ENCODE measurements at places on chromosomes 7 and 10.
A peak's percentile ranks its signal among the peaks of the same experiment; 100 is the strongest.

DNA sequence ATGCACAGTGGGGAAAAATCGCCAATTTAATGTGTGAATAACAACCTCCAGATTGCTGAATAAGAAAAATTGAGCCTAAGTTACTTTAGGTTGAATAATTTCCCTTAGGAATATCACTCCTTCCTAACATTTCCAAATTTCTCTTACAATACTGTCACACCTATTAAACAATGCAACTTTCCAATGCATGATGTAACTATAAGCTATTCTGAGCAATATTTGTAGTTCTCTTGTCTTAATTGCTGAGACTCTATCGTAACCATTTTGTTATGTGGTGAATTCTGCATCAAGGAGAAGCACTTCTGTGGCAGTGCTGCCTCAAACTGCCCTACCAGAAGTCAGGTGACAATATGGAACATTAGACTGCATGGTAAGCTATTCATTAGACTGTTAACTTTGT lies 386.7 kb upstream of the LRRN3 start:
- no peak for DNase-seq

- no peak for DNase-seq
Observed at GRCh38 chr7:113915956-113916355, 2.9 kb downstream of the PPP1R3A start.

DNA sequence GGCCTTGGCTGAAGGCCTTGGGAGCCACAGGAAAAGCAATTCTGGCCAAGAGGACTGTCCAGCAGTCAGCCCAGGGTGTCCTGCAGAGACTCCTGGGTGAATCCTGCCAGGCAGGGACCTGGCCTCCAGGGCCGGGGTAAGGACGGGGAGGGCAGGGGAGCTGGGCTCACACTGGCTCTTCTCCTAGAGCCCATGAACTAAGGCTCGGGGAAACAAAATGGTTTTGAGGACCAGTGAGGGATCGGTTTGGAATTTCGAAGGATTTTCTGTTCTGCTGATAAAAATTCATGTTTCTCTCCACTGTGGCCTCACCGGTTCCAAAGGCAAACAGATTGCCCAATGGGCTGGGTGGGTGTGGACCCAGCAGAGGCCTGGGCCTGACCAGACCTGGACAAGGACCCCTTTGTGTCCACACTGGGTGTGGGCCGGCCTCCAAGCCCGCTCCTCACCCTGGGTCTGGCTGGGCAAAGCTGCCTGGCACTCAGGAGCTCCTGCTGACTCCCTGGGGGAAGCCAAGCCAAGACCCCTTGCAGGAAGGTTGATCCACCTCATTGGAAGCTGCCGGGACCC lies 27.3 kb downstream of the FAM20C start:
- DNase-seq = no peak

GRCh38 chr7:130344271-130344866 lies at the start of gene CPA5:
Gene CPA5, plus strand, starts transcription at chr7:130344816. Its CDS starts 1,670 bp downstream, at chr7:130346486.
- no peak for DNase-seq

GRCh38 chr10:73932620-73933112 lies 21.7 kb downstream of the PLAU start:
- no peak for DNase-seq

DNA sequence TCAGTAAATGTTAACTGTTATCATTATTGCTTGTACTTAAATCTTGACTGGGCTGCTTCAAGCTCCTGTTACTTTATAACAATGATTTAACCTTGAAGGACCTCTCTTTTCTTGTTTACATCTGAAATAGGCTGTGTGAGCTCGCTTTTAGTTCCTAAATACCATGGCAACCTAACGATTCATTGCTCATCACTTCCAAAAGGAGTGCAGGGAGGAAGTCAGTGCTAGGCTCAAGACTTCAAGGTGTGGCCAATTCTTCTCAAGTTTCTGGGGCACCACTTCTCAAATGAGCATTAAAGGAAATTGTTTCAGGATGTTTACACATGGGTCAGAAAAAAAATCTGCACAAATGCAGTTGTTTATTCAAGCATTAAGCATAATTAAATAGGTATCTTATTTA lies 284.2 kb downstream of the MTERF1 start:
- DNase-seq = no peak

GRCh38 chr10:90222372-90222771 lies 521.0 kb downstream of the KIF20B start:
- no peak for DNase-seq

- no peak for DNase-seq
Observed at GRCh38 chr7:51297986-51298385, 18.6 kb downstream of the COBL start.

DNA sequence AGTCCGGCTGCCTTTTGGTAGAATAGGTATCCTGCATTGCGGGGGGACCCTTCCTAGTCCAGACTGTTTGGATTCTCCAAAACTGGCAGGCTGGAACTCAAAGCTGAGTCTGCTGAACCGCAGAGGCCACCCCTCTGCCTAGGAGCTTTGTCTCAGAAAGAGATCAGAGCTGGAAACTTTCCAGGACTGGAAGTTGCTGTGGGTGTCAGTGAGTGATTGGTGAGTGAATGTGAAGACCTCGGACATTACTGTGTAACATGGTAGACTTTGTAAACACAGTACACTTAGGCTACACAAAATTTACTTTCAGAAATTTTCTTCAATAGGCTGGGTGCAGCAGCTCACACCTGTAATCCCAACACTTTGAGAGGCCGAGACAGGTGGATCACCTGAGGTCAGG lies 103.8 kb downstream of the DNAJC1 start:
- DNase-seq = no peak

GRCh38 chr10:49299816-49300139 lies 808 bp downstream of the C10orf71 start:
- no peak for DNase-seq

GRCh38 chr7:99211241-99211602 lies 3.3 kb upstream of the KPNA7 start:
- no peak for DNase-seq

DNA sequence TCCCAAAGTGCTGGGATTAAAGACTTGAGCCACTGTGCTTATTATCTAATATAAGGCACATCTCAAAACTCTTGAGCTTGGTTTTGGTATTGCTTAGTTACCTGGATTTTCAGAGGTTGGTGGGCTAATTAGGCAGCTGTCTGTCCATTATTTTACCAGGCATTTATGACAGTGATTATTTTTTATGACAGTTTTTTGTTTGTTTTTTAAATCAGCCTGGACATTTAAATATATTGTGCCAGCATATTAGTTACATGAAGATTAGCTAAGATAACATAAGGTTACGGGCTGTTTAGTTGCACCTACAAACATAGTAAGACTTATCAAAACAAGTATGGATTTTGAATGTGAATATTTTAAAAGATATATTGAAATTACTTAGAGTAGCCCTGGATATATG lies 2.6 kb upstream of the ZRANB1 start:
- no peak for DNase-seq

- DNase-seq = no peak
Observed at GRCh38 chr10:73585327-73585726, 5.8 kb downstream of the USP54 start.

DNA sequence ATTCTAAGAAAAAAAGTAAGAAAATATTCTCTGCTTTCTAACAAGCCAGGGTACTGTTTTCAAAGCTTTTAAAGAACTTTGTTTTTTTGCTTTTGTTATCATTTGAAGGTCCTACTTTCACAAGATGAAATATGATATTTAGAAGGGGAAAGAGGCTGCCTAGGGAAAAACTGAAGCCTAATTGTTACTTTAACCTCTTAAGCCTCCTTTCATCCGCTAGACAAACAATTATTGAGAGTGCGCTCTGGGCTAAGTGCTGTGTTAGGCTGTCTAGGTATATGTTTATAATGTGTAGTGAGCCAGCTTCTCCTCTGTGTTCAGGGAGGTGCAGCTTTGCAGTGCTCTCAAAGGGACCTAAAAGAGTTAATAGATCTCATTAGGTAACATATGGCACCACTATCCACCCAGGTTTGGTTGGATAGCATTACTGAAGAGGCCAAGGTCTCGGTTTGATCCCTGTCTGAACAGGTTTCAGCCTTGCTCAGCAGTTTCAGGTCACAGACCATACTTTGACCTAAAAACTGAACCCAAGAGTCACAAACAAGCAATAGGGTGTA lies 17.9 kb downstream of the PDK4 start:
- DNase-seq = no peak

DNA sequence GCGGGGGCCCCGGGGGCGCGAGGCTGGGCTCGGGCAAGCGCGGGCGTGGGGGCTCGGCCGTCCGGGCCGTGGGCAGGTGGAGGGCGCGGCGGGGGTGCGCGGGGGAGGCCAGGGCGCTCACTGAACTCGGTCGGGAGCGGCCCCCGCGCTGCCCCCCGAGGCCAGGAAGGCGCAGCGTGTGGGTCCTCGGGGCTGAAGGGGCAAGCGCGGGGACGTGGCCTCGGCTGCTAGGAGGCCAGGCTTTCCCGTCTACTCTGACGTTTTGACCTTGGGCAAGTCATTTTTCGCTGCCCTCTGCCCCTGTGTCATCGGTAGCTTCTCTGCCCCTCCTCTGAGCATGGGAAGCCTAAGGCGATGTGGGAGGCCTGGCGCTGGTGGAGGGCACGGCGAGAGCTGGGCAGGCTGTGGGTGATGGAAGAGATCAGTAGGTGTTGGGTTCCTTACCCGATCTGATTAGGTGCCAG lies 441 bp downstream of the FBH1 start:
- peak; percentile 14 for DNase-seq

DNA sequence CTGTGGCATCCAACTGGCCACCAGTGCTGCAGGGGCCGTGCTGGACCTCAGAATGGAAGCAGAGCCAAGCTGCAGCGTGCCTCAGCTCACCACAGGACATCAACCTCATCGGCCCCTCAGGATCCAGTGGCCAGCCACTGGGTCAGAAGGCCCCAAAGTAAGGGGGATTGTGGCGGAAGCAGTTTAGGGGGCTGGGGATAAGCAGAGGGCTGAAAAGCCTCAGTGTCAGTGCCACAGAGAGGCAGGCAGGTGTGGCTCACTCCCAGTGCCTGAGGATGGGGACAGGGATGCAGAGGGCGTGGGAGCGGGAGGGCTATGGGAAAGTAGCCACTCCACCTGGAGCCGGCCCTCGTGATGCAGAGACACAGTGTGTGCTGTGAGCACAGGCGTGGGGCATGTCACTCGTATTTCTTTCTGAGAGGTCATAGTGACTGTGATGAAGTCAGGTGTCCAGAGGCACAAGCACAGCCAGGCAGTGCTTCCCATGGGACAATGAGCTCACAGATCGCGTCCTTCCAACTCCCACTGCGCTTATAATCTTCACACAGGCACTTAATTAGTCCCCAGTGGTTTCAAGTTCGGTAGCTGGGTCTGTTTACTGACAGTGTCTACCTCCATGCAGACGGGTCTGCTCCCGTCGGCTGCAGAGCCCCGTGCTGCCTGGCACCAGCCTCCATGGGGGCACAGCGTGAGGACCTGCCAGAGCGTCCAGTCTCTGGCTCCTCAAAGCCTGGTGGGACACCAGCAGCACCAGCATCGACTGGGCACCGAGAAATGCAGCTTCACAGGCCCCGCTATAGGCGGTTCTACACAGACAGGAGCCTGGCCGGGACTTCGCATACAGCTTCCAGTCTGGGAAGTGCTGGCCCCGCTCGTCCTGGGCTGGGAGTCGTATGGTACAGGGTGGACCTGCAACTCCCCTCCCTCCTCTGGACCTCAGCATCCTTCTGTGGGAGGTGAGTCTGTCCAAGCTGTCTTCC lies 42.9 kb upstream of the CNPY1 start:
- no peak for DNase-seq

GRCh38 chr10:77398986-77399755 lies 238.4 kb downstream of the KCNMA1 start:
- no peak for DNase-seq

DNA sequence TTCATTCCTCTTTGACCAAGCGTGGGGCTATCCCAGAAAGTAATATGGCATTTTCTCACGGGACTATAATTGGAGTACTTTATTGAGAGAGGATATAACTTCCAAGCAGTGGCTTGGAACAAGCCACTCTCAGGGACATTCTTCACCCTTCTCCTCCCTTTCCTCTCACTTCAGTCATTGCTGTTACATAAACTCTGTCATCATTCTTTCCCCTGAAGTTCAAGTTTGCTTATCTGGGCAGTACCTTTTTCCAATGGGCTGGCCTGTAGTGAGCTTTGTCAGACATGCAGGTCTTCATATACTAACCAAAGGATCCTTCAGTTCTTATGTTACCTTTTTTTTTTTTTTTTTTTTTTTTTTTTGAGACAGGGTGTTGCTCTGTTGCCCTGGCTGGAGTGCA lies 58.7 kb upstream of the KMT2E start:
- DNase-seq = no peak

GRCh38 chr7:106384373-106384772 lies 99.6 kb upstream of the NAMPT start:
- no peak for DNase-seq

DNA sequence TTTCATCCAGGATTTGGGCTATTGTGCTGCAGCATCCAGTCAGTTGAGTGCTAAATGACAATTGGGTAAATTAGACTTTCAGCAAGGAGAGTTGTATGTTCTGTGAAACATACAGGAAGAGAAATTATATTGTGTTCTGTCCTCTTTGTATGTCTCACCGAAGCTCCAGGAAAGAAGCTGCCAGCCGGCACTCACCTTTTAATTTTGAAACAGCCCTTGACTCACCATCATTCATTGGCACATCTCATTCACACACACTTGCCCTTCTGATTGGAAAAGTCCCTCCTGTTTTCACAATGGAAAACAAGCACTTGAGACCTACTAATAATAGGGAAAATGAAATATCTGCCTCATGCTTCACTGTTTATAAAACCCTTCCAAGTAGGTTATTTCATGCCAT lies 495.6 kb downstream of the RPS24 start:
- no peak for DNase-seq

DNA sequence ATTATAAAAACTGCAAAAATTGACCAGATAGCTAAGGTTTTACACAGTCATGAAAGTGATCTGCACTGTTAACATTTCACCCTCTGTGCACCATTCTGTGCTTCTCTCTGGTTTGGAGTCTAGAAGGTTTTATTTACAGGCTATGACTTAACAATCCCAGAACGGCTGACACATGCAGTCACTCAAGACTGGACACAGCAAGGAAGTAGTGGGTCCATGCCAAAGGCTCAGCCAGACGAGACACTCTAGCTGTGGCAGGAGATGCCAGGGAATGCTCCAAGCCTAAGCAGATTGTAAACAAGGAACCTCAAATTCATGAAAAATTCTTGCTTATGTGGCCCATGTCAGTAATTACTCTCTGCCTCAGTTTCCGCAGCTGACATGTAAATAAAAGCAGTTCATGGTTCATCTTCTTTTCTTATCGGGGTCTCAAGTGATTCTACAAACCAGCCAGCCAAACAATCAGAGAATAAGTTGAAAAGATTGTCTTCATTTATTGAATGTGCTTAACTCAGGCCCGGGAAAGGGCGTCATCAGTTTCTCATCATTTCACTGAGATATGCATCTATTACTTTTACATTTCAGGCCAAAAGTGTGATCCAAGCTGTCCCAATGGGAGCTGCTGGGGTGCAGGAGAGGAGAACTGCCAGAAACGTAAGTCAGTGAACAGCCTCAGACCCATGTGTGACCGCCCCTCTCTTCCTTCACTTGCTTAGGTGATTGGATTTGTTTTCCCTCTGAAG lies 132.1 kb downstream of the EGFR start:
- DNase-seq = no peak

DNA sequence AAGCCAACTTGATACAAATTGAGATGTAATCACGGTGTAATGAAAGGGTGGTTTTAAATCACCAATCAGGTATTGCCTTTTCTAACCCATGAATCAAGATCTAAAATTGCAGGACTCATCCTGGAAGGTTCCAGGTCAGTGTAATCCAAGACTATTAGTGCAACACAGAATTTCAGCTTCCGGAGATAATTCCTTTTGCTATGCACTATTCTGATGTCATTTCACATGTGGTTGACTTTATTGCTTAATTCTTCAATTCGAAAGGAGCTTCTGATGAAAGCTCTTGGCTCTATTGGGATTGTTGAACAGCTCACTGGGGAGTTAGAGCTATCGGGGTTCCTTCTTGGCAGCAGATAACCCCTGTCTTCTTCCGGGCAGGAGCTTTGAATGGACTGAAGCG lies 147.4 kb upstream of the INSYN2A start:
- DNase-seq = no peak

All from neural crest cell (in vitro differentiated cells).